ENCODE measurements at places on chromosomes 5 and 9. TPM values are rescaled to one million over a fixed set of nuclear protein-coding genes. Genes with fewer than 3 reads are reported as not detected.

The EQTN gene
- 0.31 TPM for polyA plus RNA-seq

The MOB3B gene
- 27.4 TPM for polyA plus RNA-seq

DNA sequence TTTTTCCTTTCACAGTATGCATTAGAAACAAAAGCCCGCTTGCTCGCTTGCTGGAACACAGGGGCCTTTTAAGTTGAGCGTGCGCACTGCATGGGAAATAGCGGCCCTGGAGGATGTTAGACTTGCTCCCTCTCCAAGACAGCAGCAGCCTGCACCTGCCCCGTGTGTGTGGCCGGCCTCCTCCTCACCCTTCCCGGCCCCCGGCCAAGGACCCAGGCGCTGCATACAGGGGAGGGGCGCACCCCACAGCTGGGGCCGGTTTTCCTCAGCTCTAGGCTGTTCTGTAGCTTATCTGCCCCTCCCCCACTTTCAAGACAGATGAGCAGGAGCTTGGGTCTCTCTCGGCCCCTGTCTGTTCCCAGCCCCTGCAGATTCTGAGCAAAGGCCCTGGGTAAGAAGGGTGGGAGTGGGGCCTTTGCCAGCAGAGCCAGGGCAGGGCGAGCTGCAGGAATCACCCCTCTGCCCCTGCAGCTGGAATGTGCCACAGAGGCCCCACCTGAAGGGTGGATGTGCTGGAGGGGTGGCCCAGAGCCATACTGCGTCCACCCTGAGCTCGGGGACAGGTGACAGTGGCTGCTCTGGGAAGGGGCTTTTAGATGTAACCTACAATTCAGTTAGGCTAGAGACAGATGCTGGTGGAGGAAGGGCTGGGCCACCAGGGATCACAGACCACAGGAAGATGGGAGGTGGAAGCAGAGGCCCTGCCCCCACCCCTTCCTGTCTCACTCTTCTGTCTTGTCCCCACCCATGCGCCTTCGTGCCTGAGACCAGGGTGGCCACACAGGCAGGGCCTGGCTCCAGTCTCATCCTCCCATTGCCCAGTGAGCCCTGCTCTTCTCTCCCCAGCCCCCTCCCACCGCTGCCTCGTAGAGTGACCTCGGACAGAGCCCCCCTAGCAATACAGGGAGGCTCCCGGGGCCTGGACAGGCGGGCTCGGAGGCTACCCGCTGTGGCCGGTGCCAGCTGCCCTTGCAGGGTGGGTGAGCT is 132.4 kb downstream of the DAB2IP start:
- DNase-seq: no peak

GRCh38 chr5:145806923-145807322 is 28.2 kb downstream of the PRELID2 start:
- DNase-seq: no peak

DNA sequence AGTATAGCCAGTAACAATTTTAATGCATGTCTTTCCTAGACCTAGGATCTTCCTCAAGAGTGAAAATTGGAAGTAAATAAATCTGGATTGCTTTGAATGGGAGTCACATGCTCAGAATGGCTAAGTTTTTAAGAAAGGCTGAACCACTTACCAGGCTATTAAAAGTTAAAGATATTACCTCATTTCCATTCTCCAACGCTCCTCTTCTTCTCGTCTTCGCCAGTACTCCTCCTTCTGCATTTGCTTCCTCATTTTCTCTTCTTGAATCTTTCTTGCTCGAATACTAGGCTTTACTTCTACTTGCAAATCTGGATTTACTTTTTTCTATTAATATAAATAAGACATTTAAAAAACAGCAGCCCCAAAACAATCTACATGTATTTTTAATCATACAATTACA is 49.6 kb downstream of the ZFR start:
- no peak for DNase-seq

GRCh38 chr5:5979761-5980537 is 398.4 kb downstream of the MED10 start:
- DNase-seq: no peak

DNA sequence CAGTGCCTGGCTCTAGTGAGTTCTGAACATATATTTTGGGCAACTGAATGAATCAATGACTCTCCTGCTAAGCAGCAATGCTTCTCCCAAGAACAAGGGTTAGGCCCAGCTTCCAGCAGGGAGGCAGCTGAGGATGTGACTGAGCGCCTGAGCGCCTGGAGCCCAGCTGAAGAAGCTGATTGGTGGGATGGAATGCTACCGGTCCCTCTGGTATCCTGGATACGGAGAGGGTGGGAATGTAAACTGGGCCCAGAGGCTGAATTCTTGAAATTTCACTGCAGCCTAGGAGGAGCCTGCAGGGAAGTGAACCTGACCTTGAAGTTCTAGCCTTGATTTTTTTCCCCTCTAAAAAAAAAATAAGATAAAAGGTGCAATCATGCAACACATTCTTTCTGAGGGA is 43.2 kb downstream of the WWC1 start:
- no peak for DNase-seq

The FIBCD1 gene
- 0.30 TPM for polyA plus RNA-seq

GRCh38 chr5:54988218-54988617 is 2.8 kb upstream of the ESM1 start:
- no peak for DNase-seq

DNA sequence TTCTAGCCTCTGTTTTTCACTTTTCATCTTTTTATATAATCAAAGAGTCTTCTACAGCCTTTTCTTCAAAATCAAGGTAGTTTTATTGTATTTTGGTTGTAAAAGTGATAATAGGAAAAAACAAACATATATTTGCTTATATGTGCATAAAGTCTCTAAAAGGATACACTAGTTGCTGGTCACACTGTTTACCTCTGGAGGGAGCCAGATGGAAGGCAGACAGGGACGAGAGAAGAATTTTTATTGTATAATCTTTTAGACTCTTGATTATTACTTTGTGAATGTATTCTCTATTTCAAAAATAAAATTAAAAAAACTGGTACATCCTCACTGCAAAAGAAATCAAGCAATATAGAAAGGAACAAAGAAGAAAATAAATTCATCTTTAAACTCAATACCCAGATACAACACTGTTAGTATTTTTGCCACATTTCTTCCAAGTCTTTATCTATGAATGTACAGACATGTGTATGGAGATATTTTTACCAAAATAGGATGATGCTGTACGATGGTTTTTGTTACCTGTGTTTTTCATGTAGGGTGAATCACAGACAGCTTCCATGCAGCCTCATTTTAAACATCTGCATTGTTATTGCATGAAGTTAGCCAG is 6.1 kb upstream of the RNF183 start:
- DNase-seq: no peak

- peak; percentile 12 for DNase-seq
These were observed 701 bp downstream of the PARP8 start for GRCh38 chr5:50667023-50667652.

DNA sequence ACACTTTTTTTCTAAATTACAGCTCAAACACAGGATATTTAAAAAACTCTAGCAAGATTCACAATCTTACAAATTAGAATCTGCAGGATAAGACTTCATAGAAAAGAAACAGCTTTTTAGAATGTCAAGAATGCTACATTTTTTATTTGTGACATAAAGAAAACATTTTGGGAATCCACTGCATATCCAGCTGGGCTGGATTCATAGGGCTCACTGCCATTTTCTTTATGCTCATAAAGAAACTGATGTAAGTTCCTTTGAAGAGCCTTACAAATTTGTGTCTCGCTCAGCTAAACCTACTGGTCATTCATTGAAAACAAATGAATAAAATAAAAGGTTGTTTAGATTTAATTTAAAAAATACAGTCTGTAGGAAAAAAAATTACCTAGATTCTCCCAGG is 332.3 kb downstream of the TRPM3 start:
- DNase-seq: no peak

Measured in right renal pelvis (tissue), 4 donors.